ENCODE measurements at places on chromosomes 6 and 20.

- no peak for DNase-seq
Observed at GRCh38 chr20:61437280-61438206, 185.5 kb downstream of the CDH4 start.

GRCh38 chr6:22113026-22113766, 183.6 kb downstream of the PRL start:
- DNase-seq, result no peak

DNA sequence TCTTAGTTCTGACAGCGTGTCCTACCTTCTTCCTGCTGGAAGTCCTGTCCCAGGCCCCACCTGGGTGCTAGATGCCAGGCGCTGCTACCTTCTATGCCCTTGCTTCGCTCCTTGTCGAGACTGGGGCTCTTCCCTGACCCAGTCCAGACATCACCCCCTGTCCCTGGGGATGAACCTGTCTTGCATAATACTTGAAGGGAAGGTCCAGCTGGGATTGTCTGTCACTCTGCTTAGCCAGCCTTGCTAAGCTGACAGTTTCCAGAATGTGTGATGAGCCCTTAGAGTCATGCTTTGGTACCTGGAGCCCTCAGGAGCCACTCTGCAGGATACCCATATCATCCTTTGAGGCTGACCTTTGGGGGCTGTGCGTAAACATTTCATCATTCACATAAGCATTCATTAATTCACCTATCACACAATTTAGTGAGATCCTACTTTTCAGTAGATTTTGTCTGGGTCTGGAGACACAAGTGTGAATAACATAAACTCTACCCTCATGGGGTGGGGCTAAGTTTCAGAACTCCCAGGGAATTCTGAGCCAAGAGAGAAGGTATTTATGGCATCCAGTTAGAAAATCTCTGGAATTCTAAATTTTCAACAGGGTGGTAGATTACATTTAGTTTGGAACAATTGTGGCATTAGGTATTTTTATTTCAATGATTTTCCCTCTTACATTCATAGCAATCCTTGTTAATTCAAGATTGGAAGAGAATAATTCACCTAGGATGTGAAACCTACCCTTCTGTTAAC, 151.1 kb upstream of the HDAC2 start:
- DNase-seq, result no peak

- no peak for DNase-seq
Observed at GRCh38 chr20:25286917-25287316, 39.0 kb downstream of the PYGB start.

DNA sequence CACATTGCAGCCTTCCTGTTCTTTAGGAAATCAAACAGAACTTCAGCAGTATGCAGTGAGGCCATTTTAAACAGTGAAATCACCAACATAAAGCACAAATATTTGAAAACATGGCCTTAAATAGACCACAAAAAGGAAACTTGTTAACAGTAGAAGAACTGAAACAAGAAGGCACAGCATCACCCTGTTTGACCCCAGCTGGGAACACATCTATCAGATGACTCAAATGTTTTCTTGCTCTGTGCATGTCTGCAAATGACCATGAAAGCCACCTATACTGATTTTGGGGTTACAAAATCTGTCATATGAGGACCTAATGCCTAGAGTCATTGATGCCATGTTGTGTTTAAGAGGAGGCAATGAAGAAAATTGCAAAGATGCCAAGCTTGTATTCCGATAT, 123.8 kb upstream of the ADGRF1 start:
- no peak for DNase-seq

DNA sequence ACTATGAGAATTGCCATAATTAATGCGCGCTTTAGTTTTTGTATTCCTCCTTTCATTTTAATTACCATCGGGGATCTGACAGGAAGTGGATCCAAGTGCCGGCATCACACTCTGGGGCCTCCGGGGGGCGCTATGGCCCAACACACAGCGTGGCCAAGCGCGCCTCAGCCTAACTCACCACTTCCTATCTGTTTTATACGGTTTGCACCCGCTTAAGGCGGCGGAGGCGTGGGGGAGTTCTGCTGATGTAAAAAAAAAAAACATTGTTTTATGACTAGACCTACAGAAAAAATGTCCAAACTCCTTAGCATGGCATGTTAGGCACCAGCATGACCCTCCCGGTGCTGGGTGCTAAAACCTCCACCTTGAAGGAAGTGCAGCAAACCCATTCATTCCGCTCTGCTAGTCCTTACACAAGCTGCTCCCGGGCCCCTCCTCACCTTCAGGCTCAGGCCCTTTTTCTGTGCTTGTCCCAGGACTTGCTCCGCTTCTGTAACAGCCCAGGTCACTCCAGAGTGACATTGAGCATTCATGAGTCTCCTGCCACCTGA, 4.5 kb upstream of the EBF4 start:
- DNase-seq, result peak; percentile 77

DNA sequence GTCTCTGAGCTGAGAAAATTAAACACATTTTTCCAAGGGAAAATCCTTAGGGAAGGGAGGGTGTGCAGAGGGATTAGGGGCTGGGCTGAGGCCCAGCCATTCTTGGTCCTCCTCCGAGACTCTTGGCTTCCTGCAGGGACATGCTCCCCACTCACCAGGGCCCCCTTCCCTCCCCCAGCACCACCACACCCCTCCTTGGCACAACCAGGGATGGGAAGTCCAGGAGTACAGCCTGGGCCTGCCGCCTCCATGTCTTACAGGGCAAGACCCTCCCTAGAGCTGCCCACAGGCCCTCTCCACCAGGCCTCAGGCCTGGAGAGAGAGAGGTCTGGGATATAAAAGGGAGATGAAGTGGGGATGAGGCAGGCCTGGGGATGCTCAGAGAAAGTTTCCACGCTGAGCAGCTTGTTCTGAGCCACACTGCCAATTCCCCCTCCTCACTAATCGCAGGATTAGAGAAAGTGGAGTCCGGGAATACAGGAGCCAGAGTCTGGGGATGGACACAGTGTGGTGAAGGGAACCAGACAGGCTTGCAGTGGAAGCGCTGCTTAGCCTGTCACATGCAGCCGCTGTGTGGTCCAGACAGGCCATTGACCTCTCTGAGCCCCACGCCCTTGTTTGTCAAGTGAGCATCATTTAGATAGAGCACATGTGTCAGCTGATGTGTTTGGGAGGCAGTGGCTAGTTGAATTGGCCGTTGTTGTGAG, 105.5 kb downstream of the MRPL14 start:
- DNase-seq, result no peak

- DNase-seq, result no peak
Observed at GRCh38 chr20:44678990-44679611, 27.6 kb upstream of the ADA start.

- no peak for DNase-seq
Observed at GRCh38 chr6:81491454-81492101, 260.9 kb downstream of the TENT5A start.

GRCh38 chr6:105880030-105880492, 206.1 kb upstream of the PRDM1 start:
- DNase-seq, result peak; percentile 9

DNA sequence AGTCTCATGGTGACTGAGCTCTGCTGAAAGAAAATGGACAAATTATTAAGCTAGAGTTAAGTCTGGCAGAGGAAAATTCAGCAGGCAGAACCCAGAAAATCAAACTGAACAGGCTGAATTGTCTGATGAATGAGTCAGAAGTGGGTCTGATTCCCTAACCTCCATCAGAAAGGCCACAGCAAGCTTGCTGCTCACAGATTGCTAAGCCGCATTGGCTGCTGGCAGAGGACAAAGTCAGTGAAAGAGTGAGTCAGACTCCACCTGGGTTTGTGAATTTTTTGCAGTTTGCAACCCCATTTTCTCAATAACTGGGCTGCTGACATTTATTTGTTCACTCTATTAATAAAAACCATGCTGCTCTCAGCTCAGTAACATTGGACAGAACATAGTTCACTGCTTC, 191.3 kb downstream of the EPM2A start:
- DNase-seq, result no peak

GRCh38 chr20:54176610-54177009, 2.8 kb upstream of the CYP24A1 start:
- no peak for DNase-seq

GRCh38 chr20:11847827-11848226, 69.9 kb upstream of the BTBD3 start:
- DNase-seq, result no peak

- DNase-seq, result no peak
Observed at GRCh38 chr20:43925801-43926200, 11.1 kb downstream of the TOX2 start.

- no peak for DNase-seq
Observed at GRCh38 chr20:5143851-5144250, 17.0 kb downstream of the CDS2 start.
